ENCODE measurements at places on chromosomes 3 and 15.
A peak's percentile ranks its signal among the peaks of the same experiment; 100 is the strongest.

GRCh38 chr3:38099518-38099917 is 37.4 kb downstream of the ACAA1 start:
- no peak for DNase-seq

DNA sequence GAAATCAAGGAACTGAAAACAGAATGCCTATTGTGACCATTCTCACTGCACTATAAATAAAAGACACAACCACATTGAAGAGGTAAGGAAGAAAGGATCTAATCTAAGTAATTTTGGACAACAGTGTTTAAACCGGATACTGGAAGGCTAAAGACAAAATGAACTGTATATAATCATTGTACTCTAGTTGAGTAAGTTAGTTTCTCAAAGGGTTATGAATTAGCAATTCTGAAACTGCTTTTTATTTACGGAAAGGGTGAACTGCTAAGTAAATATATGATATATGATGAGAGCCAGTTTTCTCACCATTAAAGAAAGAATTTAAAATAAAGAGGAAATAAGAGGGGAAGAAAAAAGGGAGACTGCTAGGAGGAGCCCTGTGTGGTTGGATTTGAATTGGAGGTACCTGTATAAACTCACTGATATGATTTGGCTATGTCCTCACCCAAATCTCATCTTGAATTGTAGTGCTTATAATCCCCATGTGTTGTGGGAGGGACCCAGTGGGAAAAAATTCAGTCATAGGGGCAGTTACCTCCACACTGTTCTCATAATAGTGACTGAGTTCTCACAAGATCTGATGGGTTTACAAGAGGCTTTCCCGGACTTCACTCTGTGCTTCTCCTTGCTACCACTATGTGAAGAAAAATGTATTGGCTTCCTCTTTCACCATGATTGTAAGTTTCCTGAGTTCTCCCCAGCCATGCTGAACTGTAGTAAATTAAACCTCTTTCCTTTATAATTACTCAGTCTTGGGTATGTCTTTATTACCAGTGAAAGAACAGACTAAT is 607.7 kb downstream of the PYDC2 start:
- no peak for DNase-seq

DNA sequence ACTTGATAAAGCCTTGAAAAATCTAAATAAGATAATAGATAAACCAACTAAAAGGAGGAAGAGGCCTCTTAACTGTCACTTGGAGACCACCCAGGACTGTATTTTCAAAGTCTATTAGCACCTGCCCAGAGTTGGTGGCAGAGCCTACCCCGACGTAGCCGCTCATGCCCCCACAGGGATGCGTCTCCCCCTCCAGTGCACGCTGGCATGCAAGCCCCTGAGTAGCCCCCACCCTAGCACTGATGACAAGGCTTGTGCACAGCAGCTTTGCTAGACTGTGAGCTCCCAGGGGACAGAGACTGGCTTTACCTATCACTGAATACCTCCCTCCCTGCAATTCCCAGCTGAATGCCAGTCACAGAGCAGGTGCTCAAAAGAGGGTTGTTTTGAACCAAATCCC is 54.1 kb upstream of the HES1 start:
- no peak for DNase-seq

GRCh38 chr3:160098926-160099626 is 110.4 kb downstream of the IL12A start:
- DNase-seq: no peak

GRCh38 chr3:170523248-170523647 is 62.6 kb downstream of the SLC7A14 start:
- no peak for DNase-seq

GRCh38 chr3:73685061-73685460 is 60.3 kb upstream of the PDZRN3 start:
- no peak for DNase-seq

GRCh38 chr3:48662753-48663488 is at the start of gene CELSR3:
TSS of gene CELSR3 (minus strand) at chr3:48662886. CDS start at chr3:48662634, 252 bp downstream.
- DNase-seq: peak; percentile 19

GRCh38 chr3:182092662-182093262 is 381.0 kb downstream of the SOX2 start:
- DNase-seq: no peak

GRCh38 chr15:69731081-69731330 is 278.4 kb downstream of the RPLP1 start:
- no peak for DNase-seq

GRCh38 chr3:153260681-153261080 is 98.7 kb downstream of the RAP2B start:
- no peak for DNase-seq

GRCh38 chr15:69244798-69245197 is 53.9 kb upstream of the PAQR5 start:
- no peak for DNase-seq

DNA sequence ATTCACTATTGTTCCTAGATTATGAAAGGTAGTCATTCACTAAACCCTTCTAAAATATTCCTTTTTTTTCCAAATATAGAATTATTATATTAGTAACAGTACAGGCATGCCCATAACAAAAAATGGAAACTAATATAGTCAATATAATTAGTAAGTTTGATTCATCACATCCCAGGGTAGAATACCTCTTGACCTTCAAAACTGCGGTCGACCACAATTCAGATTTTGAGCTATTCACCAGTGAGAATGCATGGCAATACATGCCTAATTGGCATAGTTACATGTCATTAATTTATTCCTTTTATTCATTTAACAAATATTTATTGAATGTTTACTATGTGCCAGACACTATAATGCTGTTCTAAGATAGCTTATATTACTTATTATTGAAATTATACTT is 98.0 kb downstream of the CHL1 start:
- no peak for DNase-seq

DNA sequence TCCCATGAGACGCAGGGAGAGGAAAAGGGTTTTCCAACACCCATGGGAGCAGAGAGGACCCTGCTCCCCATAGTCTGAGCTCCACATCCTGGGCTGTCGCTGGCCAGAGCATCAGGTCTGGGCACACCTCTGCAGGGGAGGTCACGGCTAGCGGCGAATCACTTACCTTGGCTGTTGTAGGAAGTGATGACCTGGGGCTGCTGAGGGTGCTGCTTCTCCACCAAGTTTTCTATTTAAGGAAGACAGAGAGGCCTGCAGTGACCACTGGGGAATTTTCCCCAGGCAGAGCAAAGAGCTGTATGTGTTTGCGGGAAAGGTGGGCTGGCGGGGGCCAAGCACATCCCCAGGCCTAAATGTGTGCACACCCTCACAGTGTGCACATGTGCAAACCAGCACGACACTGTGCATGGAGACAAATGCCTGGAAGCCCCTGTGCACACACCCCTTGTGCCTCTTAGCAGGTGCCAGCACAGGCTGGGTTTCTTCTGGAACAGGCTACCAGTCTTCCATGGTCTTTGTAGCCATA is 7.6 kb downstream of the KY start:
- DNase-seq: no peak

DNA sequence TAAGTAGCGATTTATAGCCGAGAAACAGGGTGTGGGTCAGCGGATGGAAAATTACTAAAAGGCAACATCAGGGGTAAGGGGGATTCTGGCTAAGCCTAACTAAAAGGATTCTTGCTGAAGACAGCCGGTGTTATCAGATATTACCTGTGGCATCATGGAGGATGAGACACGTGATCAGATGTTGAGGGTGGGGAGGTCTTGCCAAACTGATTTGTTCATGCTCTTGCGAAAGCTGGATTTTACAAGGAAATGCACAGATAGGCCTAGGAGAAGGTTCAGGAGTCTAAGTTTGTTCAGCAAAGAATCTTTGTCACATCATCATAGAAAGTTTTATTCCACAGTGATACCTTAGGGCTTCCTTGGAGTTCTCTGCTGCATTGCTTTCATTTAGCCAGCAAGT is 396.8 kb upstream of the TBL1XR1 start:
- no peak for DNase-seq

DNA sequence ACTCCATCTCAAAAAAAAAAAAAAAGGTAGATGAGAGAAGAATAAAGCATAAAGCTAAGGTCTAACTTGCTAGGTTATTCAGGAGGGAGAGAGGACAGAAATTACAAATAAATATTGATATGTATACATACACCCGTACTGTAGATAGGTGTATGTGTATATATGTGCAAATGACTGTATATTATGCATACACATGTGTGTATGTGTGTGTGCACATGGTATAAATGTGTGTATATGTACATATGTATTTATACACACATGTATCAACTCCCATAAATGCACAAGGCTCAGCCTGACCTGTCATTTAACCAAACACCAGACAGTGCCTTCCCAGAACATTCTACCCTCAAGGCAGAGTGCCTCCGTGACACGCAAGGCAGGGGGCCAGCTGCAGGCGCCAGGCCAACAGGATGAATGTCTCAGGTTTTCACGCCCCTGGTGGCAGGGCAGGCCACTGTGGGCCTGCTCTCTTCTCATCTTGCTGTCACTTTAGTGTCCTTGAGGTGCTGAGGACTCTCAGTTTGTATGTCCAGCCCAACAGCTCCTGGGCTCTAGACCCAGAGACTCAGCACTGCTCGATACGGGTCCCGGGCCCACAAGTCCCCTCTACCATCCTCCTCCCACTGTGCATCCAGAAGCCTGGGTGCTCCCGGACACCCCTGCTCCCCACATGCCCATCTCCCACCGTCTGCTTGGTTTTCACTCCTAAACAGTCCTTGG is 40.4 kb downstream of the TM2D3 start:
- DNase-seq: no peak

- DNase-seq: no peak
Measured at GRCh38 chr3:128684986-128685726, 34.5 kb upstream of the RPN1 start.

DNA sequence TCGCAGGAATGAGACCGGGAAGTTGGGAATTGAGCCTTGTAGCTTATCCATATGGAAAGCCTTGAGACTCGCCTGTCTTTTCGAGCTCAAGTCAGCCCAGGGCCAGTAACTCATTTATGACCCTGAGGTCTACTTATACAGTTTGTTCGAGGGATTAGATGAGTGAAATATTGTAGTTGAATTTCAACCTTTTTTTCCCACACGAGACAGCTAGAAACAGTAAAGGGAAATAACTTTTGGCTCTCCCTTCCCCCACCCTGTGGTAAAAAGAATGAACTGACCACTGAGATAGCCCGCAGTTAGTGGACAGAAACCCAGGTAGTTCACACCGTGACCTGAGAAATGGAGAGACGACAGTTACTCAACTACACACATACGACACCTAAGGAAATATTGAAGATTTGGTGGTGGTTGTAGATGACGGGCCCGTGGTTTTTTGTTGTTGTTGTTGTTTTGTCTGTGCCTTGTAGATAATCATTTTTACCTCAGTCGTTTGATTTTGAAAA is 841 bp downstream of the EIF3J start:
- no peak for DNase-seq

DNA sequence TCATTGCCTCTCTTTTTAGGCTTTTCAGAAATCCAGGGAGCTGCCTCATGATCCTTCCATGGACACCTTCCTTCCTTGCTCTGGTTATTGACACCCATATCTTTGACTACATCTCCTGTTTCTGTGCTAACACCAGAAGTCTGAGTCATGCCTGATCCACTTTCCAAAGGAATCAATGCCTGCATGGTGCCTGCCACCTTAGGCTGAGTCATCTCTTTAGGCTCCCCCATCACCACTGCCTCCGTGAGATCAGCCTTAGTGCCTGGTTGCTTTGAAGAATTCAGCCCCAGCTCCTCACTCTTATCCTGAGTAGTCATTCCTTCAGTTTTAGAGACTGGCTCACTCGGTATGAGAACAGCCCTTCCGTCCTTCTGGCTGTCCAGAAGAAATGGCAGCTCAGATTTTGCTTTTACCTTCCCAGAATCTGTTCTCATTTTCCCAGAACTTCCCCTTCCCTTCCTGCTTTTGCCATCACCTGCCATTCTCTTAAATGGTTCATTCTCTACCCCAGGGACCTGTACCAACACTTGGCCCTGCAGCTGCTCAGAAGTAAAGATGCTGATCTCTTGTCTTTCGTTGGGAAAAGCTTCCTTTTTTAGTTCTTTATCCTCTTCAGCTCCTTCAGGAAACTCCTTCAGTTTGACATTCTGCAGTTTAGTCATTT is 105.3 kb downstream of the MAP4 start:
- DNase-seq: no peak

GRCh38 chr3:161336661-161337060 is 34.7 kb downstream of the SPTSSB start:
- DNase-seq: no peak

DNA sequence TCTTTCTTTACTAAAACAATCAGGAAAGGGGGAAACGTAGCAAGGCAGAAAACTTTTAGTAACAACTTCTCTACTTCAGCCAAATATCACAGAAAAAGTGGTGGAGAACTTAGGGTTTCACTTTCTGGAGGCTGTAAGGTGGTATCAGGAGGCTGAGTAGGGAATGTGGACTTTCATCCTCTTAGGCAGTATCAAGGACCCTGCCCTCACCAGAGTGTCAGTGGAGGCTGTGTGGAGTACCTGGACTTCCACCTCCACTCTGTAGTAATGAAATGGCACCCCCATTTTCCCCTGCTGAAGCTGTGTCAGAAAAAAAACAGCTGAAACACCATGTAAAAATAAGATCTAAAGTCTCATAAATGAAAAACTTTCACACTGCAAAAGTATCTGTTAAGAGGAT is 11.2 kb upstream of the HHLA2 start:
- DNase-seq: no peak

GRCh38 chr3:162171970-162172369 is 675.4 kb downstream of the OTOL1 start:
- no peak for DNase-seq

DNA sequence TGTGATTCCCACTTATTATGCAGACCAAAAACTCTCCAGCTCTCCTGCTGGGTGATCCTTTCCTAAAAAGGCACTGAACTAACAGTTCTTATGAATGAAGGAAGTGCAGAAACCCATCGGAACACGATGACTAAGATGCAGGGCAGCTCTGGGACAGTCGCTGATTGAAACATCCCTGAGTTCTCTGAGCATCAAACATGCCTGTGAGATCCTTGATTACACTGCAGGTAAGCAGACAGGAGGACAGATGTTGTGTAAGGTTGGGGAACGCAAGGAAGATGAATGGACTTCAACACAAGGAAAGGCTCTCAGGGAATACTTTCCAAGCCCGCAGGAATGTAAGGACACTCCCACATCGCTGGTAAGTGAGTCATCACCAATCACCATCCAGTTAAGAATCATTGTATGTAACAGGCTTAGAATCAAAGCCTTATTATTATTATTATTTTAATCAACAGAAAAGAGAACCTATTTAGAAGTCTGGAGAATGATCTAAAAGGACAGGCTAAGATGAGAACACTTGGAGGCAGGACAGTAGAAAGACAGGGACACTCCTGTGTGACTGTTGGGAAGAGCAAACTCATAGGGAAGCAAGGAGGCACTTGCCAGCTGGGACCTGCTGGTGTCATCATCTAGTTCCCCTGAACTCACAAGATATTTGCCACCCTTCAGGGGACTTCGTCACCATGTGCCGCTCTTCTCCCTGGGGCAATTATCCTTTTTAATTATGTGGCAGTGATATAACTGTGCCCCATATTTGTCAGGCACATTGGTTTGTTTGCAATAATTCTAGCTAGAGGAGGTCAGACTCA is 26.0 kb downstream of the TMEM158 start:
- DNase-seq: no peak

- DNase-seq: no peak
Measured at GRCh38 chr3:143234526-143234925, 115.0 kb downstream of the CHST2 start.

- DNase-seq: no peak
Measured at GRCh38 chr15:55434989-55435825, 26.9 kb downstream of the PIERCE2 start.

- no peak for DNase-seq
Measured at GRCh38 chr3:130480736-130481135, 36.2 kb upstream of the COL6A6 start.

- no peak for DNase-seq
Measured at GRCh38 chr15:66842710-66843441, 140.8 kb downstream of the SMAD6 start.

GRCh38 chr15:33209575-33210481 is 15.3 kb upstream of the FMN1 start:
- no peak for DNase-seq

All from stimulated activated CD8-positive, alpha-beta memory T cell treated with anti-CD3 and anti-CD28 coated beads, Interleukin-12 subunit alpha, Interleukin-12 subunit beta, amount 100 ng/mL, for 1 hour (primary cell).